ENCODE measurements at places on chromosomes 1 and 21.

DNA sequence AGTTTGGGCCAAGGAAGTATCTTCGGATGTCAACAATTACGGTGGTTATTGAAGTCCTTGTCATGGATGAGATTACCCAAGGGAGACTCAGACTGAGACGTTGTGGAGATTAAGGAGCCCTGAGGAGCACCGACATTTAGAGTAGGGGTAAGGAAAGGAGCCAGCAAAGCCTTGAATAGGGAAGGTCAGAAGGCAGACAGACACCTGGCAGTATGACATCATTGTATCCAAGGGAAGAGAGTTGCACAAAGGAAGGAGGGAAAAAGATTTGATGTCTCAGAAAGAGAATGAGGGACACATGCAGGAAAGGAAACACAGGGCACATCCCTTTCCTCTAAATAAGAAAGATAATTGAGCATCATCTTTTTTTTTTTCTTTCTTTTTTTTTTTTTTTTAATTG, 11.7 kb downstream of the LAMC2 start:
- no peak for DNase-seq

- peak; percentile 90 for DNase-seq
Observed at GRCh38 chr1:207797229-207797973, 45.5 kb downstream of the CD46 start.

DNA sequence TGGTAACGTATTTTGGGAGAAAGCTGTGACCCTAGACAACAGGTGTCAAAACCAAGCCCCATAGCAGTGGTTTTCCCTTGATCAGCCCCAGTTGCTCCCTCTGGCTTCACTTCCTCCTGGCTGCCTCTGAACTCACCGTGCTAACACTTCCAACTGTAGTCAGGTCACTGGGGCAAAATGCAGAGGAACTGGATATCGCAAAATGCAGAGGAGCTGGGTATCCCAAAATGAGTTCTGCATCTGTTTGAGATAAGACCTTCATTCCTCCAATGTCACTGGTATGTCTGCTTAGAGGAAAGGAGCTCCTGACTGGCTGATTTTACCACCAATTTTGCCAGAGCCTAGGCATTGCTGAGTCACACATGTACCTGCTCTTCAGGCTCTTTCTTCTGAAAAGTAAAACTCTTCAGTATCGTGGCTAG, 19.6 kb upstream of the TACSTD2 start:
- no peak for DNase-seq

- DNase-seq, result no peak
Observed at GRCh38 chr1:53037159-53037558, 24.9 kb upstream of the PODN start.

GRCh38 chr1:105100102-105100501, 1350.4 kb downstream of the AMY1C start:
- DNase-seq, result no peak

GRCh38 chr1:118201524-118201923, 16.5 kb upstream of the SPAG17 start:
- no peak for DNase-seq

- no peak for DNase-seq
Observed at GRCh38 chr1:16124377-16125087, 31.3 kb downstream of the EPHA2 start.

DNA sequence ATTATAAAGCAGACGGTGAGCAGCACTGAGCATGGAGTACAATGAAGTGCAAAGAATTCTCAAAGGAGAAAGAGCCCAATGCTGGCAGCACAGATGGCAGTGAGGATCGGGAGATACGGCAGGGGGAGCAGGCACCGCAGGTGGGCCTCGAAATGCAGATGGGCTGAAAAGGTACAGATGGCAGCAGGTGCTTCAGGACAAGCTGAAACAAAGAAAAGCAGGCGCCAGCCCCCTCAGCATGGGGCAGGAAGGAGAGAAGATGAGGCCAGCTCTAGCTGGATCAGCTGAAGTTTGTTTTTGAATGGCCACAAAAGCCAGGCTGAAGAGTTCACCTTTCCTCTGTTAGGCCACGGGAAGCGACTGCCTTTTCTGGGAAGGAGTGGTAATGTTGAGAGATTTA, 7.7 kb downstream of the CFAP298 start:
- no peak for DNase-seq

DNA sequence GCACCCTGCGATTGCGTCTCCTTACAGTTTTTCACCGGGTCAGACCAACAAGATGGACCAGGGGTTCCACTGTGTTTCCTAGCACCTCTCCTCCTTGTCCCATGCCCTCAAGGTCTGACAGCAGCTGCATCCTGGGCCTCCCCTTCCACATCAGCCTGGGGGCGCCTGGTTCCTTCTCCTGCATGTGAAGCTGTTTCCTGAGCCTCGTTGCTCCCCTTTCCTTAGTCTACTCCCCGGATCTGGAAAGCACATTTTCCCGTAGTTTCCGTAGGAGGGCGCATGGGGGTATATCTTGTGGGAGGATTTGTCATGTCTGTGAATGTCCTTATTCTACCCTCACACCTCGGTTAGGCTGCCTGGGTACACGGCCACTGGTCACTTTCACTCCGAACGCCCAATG, 6.1 kb downstream of the PRDM15 start:
- DNase-seq, result no peak

GRCh38 chr1:26972390-26972789, 12.1 kb upstream of the KDF1 start:
- peak; percentile 38 for DNase-seq

GRCh38 chr1:51268634-51269033, 32.6 kb downstream of the RNF11 start:
- DNase-seq, result peak; percentile 57

DNA sequence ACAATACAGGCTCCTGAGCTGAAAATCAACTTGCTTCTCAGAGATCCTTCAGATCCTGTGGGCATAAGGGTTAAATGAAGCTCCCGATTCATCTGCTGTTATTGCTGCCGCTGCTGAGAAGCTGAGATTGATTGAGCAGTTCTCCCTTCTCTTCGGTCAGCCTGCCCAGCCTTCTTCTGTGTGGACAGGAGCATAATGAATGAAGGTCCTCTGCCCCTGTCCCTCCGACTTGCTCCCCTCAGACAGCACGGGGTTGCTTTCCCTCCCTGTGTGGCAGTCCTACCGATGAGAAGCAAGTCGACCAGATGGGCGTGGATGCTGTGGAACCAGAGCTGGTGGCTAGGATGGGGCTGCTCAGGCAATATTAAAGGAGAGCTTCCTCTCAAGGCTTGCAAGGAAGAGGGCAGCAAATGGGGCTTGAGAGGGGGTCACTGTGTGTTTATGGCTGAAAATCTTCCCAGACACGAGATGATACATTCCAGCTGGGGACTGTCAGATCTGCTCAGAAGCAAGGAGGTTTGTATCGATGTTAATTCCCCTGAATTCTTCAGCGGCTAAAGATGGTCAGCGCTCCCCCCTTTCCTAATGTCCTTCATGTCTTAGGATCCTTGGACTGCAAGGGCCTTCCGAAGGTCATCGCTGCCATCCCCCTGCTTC, 63.9 kb upstream of the GOLT1A start:
- no peak for DNase-seq

- DNase-seq, result no peak
Observed at GRCh38 chr1:193932979-193933378, 746.6 kb upstream of the B3GALT2 start.

- no peak for DNase-seq
Observed at GRCh38 chr21:40723966-40724365, 123.0 kb downstream of the DSCAM start.

GRCh38 chr21:33684068-33684467, 41.8 kb downstream of the ITSN1 start:
- no peak for DNase-seq

DNA sequence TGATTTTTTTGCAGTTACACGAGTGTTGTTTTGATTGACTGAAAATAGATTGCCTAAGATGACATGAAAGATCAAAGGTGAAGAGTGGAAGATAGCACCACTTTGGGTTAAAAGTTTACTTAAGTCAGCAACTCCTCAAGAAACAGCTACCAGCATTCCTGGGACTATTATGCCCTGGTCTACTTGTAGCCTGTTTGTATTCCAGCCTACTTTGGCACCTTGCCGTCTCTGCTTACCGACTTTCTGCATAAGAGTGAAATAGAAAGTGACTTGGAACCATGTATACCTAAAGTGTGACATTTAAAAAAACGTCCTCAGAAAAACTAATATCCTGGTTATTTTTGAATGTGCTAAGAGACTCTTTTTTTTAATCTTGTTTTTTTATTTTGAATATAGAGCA, 631.5 kb upstream of the PTBP2 start:
- no peak for DNase-seq

DNA sequence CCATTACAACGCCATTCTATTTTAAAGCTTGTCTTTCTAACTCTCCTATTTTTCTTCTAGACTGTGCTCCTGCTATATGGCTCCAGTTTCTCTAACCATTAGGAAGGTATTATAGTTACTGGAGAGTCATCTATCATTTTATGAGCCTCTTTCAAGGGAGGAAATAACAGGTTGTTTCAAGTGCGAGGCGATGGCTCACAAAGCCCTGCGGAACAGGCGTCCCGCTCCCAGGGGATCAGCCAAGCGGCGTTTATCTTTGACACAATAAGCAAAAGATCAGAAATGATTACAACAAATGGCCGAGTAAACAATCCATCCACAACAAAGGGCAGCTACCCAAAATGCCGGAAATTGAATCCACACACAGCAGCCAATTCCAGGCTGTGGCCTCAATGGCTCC, 249.5 kb upstream of the POU3F1 start:
- no peak for DNase-seq

DNA sequence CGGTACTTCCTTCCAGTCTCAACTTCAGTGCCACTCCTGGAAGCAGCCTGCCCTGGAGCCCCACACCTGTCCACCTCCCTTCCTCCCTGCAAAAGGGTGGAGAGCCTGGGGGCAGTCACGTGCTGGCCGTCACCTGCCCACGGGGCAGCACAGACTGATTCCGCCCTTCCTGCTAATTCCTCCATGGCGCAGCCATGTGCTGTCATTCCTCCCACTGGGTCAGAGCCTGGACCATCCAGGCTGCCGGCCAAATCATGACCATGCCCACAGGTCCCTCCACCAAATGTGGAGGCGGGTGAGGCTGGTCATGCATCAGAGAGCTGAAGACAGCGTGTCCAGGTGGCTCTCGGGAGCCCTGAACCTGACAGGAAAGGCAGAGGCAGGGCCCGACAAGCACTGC, 24.4 kb upstream of the GPR153 start:
- no peak for DNase-seq

DNA sequence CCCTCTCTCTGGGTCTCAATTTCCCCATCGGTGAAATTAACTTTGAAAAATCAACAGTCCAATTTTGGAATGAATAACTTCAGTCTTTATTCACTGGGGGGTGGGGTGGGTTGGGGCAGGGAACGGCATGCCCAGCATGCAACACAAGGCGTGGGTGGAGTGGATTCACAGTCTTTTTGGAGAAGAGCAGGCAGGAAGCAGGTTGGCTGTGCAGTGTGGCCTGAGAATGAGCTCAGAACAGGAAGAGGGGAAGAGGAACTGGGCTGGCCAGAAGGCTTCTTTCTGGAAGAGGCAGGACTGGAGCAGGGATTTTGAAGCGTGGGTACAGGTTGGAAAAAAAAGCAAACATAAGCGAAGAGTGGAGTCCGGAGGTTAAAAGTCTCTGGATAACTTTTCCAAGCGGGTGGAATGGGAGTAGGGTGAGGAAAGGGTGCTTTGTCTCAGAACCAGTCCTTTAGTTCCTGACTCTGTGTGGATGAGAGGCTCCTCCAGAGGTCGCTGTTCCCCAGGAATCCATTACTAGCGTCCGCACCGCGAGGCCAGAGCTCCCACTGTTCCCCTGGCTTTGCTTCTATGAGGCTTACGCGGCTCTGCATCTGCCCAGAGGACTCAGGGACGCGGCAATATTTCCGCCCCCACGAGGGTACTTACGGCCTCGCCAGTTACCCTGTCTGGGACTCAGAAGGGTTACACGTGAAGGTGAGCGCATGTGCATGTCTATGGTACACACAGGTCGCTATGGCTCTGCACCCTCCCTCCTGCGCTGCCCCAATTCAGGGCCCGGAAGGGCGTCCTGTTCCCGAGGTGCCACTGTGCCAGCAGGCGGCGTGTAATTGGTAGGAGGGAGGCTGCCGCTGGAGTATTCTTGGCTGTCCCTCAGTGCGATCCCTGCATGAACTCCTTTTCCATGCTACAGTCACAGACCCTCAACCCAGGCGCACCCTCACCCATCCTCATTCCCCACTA, 5.5 kb upstream of the FOXD2 start:
- peak; percentile 88 for DNase-seq

DNA sequence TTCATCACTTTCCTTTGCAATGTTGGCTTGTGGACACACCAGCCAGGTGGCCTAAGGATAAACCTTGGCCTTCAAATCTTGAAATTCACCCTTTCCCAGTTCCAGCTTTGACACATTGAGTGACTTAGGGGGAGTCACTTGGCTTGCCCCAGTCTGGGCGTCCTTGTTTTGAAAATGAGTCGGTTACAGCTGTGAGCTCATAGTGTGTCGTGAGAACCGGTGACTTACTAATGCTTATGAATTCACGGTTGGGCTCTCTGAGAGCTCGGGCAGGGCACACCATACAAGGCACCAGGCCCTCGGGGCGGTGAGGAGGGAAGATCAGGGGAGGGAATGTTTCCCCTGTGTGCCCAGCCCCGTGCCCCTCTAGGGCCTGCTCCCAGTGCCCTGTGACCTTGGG, 126.9 kb upstream of the TMPRSS2 start:
- DNase-seq, result peak; percentile 93

DNA sequence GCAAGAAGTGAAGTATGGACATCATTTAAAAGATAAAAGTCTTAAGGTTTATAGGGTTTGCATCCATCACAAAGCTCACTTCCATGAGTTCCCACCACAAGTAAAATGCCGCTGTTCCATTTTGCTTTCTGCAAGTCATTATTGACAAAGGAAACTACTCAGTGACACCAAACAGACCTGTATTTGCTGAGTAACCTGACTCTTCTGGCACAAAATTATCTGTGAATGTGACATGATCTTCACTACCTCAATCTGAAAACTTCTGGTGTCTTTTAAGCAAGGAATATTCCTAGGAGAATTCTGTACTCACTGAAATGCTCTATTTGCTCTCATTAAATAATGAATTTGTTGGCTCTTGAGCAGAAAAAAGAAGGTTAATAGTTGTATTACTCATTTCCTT, 1077.4 kb upstream of the ADGRL4 start:
- no peak for DNase-seq

- no peak for DNase-seq
Observed at GRCh38 chr1:29889776-29890175, 653.5 kb downstream of the PTPRU start.

GRCh38 chr1:47713975-47714767, 276.3 kb downstream of the FOXD2 start:
- DNase-seq, result no peak

GRCh38 chr1:231580874-231581273, 45.7 kb upstream of the DISC1 start:
- no peak for DNase-seq

DNA sequence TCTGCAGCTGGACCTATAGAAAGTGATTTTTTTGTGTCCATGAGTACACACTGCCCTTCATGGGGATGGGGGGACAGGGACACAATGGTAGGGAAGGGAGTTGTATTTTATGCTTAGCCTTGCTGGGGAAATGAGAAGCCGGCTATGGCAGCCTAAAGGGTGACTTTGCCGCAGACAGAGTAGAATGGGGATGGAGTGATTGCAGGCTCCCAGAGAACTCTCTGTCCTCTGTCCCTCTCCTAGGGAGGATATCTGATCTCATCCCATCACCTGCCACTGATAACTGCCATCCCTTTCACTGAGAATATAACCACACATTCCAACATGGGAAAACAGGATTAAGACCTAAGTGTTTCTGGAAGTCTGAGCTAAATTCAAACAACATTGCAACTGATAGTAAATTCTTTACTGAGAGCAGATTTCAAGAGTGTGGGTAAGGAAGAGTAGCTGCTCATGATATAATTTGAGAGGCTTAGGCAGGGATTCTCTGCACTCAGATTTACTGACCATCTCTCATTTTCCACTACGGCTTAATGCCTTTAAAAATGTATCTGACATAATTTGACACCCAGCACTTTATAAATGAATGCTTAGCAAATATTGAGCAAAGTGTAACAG, 13.9 kb downstream of the SH2D1B start:
- no peak for DNase-seq

Measured in GM23248 (cell line).